ENCODE measurements at places on chromosomes 5 and 9. TPM values are rescaled to one million over a fixed set of nuclear protein-coding genes. Genes with fewer than 3 reads are reported as not detected.

The FER gene
- total RNA-seq, result 58.2 TPM

The FOXI1 gene
- not detected for total RNA-seq

The RANBP3L gene
- total RNA-seq, result 0.11 TPM

The C9 gene
- 1.1 TPM for total RNA-seq

The PCDHGA9 gene
- 4.2 TPM for total RNA-seq

The EGFLAM gene
- 0.75 TPM for total RNA-seq

The LHX2 gene
- total RNA-seq, result not detected

The KCNV2 gene
- not detected for total RNA-seq

The PRDM9 gene
- total RNA-seq, result not detected
